Stimulated activated CD4-positive, alpha-beta T cell treated with anti-CD3 and anti-CD28 coated beads, Interleukin-12 subunit alpha, Interleukin-12 subunit beta, amount 100 ng/mL, for 24 hours (primary cell): ENCODE measurements at places on chromosomes 2 and 18.

GRCh38 chr2:178484245-178485041, 4.2 kb downstream of the PLEKHA3 start:
- DNase-seq, result no peak

- DNase-seq, result no peak
Measured at GRCh38 chr18:50665519-50665918, 105.6 kb downstream of the MAPK4 start.

- no peak for DNase-seq
Measured at GRCh38 chr2:158575051-158575635, 118.4 kb downstream of the PKP4 start.

- DNase-seq, result no peak
Measured at GRCh38 chr2:47086571-47086970, 68.5 kb downstream of the STPG4 start.

DNA sequence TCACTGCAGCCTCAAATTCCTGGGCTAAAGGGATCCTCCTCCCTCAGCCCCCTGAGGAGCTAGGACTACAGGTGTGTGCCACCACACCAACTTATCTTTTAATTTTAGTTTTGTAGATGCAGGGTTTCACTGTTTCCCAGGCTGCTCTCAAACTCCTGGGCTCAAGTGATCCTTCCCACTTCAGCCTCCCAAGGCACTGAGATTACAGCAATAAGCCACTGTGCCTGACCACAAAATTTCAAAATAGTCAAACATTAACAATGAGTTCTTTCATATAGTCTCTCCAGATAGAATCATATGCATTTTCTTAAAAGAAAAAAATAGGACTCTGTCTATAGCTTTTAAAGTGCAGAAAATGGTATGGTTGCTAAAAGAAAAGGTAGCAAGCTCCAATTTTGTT, 24.9 kb upstream of the PID1 start:
- DNase-seq, result no peak

GRCh38 chr2:163554864-163555263, 180.9 kb downstream of the FIGN start:
- no peak for DNase-seq

DNA sequence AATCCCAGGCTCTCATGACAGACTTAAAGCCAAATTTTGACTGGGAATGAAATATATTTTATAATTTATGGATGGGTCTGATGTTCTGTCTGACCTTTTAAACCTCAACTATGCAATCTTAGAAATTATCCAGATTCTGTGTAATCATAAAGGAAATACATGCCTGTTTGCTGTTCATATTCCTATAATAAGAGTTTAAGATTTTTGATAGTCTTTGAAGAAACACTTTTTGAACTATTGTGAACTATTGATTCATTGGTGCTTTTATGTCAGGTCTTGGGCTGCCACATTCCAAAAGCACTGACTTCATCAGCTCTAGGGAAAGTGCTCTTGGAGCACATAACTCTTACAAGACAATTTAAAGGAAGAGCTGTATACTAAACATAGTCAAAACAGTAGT, 64.2 kb downstream of the CCDC150 start:
- no peak for DNase-seq

DNA sequence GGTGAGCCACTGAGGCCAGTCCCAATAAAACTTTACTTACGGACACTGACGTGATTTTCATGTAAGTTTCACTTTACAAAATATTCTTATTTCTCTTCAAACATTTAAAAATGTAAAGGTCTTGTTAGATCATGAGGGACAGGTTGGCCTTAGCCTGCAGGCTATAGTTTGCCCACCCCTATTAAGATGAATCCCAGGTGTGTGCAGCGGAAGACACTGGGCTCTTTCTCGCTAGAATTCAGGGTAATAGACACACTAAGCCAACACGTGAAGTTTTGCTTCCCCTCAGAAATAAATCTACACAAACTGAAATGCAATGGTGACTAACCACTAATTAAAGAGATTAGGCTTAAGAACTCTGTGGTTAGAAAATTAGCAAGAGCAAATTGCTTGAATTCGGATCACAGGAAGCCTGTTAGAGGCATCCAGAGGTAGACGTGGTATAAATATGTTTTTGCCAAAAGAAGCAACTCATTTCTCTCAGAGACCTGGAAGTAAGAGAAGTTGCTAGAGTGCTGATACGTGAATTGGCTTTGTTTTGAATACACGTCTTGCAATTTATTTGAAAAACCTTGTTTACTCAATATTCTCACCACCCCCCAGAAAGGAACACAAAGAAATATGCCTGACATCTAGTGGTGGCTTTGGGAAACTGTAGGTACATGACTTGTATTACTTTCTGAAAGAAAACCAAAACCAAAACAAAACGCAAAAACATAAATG, 151.6 kb downstream of the DTNB start:
- DNase-seq, result no peak

- no peak for DNase-seq
Measured at GRCh38 chr2:54254180-54254579, 1.8 kb downstream of the TSPYL6 start.

DNA sequence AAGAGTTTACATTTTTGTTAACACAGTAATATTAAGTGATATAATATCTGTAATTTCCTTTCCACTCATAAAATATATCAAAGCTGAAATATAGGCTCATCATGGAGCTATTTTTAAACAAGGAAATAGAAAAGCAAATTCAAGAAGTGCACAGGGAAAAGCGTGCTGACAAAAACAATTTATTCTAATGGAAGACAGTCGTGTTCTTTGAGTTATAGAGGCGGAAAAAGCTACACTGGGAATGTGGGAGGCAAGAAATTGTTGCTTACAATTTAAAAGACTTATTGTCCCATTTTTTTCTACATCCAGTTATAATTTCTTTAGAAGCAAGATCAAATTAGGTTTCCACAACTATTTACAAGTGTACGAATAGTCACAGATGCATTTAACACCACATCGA, 3.2 kb upstream of the TTN start:
- DNase-seq, result no peak

DNA sequence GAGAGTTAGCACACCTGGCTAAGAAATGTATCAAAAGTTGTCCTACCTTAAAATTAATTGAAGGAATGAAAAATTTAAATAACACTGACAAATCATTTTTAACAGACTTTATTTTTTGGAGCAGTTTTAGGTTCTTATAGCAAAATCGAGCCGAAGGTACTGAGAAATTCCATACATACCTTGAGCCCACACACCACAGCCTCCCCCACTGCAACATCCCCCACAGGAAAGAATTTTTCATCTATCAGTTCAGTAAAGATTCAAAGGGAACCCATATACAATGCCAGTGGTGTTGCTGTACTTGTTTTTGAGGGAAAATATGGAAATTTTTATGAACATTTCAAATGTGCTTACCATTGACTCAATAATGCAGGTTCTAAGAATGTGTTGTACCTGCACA, 169.8 kb upstream of the HS6ST1 start:
- no peak for DNase-seq

GRCh38 chr2:120240901-120241429, 11.7 kb upstream of the RALB start:
- DNase-seq, result no peak

DNA sequence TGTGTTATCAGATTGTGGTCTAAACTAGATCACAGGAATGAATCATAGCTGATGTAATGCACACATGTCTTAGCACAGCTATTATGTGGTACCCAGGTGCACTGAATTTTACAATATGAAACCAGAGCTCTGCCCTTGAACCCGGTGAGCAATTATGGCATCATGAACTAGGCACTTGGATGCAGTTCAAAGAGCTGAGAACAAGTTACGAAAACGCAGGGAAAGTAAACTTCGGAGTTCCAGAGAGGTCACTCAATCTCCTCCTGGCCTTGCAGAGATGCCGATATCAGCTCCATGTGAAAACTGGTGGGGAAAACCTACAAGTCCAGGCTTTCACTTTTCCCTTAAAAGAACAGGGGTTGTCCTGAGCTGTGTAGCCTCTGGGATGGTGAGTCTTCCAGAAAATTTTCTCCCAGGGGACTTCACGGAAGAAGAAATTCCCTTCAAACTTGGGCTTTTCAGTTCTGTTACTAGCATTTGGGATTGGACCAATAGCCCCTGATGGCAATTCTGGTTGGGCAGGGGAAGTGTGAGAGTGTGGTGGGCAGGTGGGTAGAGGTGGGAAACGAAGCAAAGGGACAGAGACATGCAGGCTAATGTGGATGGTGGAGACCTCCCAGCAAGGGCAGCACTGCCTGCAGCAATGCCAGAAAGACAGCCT, 71.1 kb upstream of the SH3BP4 start:
- no peak for DNase-seq

- no peak for DNase-seq
Measured at GRCh38 chr18:48739266-48740067, 200.6 kb downstream of the CTIF start.

DNA sequence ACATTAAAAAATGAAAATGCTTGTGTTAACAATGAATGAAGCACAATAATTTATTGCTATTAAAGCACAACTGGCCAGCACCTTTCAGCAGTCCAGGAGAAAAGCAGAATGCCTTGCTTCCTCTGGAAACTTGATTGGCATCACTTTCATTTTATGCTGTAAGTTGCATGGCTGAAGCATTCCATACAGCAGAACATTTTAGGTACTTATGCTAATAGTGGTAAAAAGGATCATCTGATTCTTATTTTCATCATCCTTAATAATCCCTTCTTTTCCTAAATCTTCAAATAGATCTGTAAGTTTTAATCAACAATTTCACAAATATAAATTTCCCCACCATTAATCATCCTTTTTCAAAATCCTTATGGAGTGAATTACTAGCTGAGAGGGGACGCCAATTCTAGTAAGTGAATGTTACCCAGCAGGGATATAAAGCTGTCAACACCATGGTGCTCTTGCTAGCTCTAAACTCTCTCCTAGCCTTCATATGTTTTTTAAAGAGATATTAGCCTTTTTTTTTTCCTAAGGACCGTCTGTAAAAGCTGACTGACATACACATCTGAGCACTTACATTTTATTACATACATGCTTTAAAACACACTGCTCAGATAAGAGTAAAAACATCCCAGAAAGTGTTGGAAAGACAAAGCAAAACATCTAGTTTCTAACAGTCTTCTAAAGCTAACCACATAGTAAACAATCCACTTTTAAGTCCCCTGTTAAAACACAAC, 5.3 kb downstream of the SATB2 start:
- DNase-seq, result no peak

DNA sequence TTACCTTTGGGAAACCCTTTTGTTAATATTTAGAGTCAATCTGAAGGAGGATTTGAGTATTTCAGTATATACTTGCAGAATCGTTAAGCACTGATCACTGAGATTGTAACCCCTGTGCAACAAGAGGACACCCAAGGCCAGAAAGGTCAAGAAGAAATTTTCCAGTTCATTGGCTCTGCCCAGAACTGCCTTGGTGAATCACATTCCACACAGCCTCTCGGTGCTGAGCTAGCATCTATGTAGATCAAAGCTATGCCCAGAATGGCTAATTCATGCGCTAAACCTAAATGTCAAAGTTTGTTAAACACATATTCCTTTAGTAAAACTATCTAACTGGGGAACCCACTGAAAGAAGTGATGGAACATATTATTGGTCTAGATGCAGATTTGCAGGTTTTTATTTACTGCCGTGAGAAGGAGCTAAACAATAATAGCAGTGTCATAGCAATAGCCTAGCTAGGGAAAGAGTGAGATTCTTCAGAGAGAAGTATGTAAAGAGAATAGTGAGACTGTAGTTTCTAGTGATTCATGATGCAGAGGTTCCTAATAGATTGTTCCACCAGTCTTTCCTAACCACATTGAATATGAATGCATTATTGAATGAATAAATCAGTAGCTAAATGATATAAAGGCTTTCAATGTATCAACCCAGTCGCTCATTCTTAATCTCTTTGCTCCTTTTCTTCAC, 423.2 kb upstream of the CRIM1 start:
- DNase-seq, result no peak

GRCh38 chr2:189347540-189347939, 93.7 kb upstream of the WDR75 start:
- no peak for DNase-seq

DNA sequence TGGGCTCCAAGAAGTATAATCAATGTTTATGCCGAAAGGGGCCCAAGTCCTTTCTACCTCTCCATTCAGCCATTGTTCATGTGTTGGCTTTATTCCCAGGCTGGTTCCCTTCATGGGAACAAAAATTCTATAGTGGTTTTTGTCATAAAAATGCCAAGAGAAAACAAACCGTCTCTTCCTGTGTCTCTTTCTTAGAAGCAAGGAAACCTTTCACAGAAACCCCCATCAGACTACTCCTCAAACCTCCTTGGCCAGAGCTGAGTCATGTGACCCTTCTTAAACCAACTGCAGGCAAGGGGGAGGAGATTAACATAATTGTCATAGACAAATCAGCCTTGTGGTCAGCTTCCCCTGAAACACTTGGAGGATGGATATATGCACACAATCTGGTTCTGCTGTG, 75.1 kb upstream of the TANK start:
- DNase-seq, result no peak

- no peak for DNase-seq
Measured at GRCh38 chr2:237996021-237996593, 29.3 kb downstream of the UBE2F start.

DNA sequence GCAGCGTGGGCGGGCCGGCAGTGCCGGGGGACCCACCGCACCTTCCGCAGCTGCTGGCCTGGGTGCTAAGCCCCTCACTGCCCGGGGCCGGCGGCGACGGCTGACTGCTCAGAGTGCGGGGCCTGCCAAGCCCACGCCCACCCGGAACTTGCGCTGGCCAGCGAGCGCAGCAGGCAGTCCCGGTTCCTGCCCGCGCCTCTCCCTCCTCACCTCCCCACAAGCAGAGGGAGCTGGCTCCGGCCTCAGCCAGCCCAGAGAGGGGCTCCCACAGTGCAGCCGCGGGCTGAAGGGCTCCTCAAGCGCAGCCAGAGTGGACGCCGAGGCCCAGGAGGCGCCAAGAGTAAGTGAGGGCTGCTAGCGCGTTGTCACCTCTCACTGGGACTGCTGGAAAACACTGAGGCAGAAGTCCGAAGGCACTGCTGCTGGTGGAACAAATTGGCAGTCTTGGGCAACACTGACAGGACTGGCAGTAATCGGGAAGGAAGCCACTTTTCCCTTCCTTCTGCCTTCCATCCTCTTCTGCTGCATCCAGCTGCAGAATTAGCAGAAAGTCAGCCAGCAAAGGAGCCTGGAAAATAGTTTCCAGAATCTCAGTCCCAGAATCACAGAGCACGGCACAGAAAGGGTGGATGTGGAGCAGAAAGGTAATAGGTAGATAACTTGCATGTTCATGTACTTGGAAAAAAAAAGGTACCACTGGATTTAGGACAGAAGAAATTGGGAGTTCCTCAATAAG, 179.4 kb upstream of the FN1 start:
- no peak for DNase-seq

DNA sequence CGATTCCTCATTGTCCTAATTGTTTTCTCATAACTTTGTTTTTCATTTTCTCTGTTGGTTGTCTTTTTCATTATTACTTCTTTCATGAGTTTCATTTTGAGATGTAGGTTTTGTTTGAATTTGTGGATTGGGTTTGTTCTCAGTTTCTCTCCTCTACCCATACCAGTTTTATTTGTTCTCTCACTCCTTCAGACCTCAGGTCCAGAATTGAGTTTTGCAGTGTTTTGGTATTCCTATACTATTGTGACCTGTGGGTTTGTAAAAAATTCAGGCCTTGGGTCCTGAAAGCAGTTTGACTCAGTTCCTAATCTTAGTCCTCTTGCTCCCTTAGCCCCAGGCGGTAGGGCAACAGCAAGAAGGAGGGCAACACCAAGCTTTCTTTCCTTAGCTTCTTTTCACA, 28.3 kb upstream of the UBE2E3 start:
- DNase-seq, result no peak
